ENCODE measurements at places on chromosomes 12 and 14.

DNA sequence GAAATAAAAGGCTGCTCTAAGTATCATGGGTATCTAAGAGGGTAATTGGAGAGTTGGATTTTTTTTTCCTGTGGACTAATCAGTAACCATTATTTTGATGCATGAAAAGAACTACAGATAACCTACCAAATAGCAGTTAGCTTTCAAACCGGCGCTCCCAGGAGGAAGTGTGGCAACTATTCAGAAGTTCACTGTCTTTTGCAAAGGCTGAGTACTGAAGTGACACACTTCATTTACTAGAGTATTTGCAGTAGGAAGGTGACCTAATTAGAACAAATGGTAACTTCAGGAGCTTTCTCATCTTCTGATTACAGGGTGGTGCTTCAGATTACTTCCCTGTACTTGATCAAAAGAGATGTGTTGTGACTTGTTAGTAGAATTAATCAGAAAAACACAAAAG, 87.7 kb downstream of the PELI2 start:
- DNase-seq, result no peak

GRCh38 chr14:36505181-36505815, 14.7 kb downstream of the NKX2-1 start:
- DNase-seq, result no peak

- DNase-seq, result no peak
Measured at GRCh38 chr12:91717804-91718203, 427.8 kb downstream of the BTG1 start.

GRCh38 chr12:82959821-82960220, 273.1 kb downstream of the TMTC2 start:
- no peak for DNase-seq

- DNase-seq, result no peak
Measured at GRCh38 chr12:38911611-38912010, 6.2 kb upstream of the CPNE8 start.

- DNase-seq, result peak; percentile 88
Measured at GRCh38 chr14:36662543-36663403, 1.1 kb downstream of the PAX9 start.

DNA sequence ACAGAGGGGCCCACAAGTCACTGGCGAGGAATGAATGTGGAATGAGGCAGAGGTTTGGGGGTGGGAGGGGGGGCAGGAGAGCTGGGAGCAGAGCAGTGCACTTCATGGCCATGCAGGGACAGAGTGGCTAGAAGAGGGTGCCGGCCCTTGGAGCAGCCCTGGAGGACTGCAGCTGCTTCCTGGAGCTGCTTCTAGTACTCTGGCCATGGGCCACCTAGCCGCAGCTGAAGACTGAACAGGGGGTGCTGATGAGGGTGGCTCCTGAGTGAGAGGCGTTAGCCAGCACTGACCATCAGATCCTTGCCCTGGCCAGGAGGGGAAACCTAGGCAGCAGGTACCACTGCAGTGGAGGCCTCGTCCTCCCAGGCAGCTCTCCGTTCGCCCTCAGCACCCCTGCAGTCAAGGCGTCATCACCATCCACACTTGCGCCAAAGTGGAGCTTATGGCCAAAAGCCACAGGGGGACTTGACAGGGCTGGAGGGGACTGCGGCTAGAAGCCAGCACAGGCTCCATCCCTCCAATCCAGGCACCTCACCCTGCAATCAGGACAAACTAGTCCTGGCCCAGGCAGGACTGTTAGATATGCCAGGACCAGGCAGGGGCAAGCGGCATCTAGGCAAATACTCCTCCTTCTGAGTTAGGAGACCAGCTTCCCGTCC, 16.4 kb downstream of the OTUB2 start:
- no peak for DNase-seq

All from fibroblast of gingiva (primary cell).